HCEC 1CT (cell line): ENCODE measurements at places on chromosomes 5 and 9.
A peak's percentile ranks its signal among the peaks of the same experiment; 100 is the strongest.

DNA sequence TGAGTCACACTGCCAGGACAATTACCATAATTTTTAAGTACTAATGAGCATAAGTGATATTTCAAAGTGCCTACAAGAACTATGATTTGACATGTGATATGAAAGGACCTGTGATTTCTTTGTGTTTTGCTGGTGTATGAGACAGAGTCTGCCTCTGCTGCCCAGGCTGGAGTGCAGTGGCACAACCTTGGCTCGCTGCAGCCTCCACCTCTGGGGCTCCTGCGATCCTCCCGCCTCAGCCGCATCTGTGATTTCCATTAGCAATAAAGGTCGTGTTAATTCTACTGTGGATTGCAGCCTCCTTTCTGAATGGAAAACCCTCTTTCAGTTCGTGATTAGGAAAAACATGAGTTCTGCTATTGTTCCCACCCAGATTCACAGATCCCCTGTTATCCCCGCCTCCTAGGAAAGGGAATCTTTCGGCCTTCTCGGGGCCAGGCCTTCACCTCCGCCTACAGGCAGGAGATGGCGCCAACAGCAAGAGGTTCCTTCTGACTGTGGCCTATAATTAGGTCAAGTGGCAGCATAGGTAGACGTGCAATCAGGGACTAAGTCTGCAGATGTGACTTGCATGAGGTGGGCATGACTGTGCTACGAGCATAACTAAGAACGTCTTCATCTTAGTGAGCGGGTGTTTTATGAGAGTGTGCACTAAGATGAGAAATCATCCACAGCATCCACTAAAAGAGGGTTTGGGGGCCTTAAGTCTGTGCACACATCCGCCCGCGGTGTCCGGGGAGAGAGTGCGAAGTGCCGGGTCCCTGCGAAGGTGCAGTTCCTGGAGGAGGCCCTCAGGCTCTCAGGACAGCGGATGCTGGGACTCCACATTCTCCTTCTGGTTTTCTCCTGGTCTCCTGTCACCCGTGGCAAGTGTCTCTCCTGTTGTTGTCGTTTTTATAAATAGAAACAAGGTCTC, 23.1 kb downstream of the TRIM7 start:
- peak; percentile 65 for DNase-seq

GRCh38 chr5:170597872-170598271, 94.1 kb downstream of the KCNIP1 start:
- no peak for DNase-seq

GRCh38 chr9:88605512-88606362, 70.8 kb downstream of the NXNL2 start:
- DNase-seq = peak; percentile 83

- no peak for DNase-seq
These were observed 211.2 kb downstream of the RAB3C start for GRCh38 chr5:58793888-58794657.

- no peak for DNase-seq
These were observed 837.1 kb upstream of the ZNF608 start for GRCh38 chr5:125583321-125584139.

GRCh38 chr5:44952376-44952775, 143.6 kb downstream of the MRPS30 start:
- DNase-seq = peak; percentile 39

DNA sequence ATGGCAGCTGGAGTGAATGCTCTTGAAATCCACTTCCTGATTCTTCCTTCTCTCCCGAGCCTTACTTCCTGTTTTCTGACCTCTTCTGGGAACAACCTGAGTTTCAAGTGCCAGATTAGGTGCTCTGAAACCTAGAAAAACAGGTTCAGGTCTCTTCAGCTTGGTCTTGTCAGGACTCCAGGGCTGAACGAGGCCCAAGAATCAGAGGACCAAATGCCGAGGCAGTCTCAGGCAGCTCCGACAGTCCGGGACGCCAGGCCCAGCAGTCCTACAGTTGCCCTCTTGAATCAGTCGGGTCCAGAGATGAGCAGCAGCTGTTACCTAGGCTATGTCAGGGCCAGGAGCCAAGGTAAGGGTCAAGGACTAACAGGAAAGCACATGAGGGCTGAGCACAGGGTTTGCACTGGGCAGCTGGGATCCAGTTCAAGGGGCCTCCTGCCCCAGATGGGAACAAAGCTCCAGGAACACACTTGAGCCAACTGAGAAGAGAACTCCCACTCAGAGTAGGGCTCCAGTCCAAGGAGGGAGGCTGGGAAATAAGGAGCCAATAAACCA, 38.3 kb upstream of the ADRA1B start:
- no peak for DNase-seq

- no peak for DNase-seq
These were observed 52.3 kb upstream of the APC start for GRCh38 chr5:112685386-112685785.

GRCh38 chr9:8860086-8860485, 1060.5 kb upstream of the DMAC1 start:
- DNase-seq = no peak

GRCh38 chr5:133340822-133341221, 271.5 kb downstream of the FSTL4 start:
- DNase-seq = no peak

DNA sequence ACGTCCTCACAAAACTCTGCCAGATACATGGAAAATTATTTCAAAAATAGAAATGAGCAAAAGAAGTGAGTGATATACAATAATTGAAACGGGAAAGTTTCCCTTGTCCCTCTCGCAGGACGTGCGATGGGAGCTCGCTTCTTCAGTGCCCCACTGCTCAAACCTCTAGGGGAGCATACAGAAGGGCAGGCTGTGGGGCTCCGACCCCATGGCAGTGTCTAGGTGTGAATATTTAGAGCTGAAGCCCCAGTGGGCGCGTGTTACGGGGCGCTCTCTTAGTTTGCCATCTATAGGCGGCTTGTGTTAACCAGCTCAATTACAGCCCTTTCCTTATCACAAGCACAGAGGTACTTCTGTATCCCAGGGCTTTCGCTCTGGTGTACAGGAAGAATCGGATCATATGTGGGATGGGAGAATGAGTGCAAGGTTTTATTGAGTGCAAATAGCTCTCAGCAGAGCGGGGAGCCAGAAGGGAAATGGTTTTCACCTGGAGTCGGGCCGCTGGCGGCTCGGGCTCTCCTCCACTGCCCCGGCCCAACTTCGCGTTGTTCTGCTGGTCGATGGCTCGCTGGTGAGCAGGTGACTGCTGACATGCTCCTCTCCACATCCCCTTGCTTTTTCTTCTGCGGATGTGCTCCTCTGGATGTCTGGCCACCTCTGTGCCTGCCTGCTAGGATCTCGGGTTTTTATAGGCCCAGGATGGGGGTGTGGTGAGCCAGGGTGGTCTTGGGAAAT, 334.0 kb upstream of the PTPRD start:
- no peak for DNase-seq

DNA sequence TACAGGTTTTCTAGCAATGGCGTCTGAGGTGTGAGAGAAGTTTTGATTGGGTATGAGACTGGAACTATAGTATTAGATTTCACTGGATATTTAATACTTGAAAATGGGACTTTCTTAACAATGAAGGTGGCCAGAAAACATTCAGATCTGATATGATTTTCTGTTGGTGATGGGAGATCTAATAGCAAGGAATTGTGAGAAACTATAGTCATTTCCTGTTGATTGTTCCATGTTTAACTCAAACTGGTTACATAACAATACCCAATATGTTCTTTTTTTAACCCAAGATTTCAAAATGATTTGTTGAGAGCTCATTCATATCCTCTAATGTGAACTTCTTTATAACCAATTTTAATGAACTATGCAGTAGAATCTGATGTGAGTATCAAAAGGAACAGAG, 793.2 kb upstream of the RGMB start:
- DNase-seq = no peak

DNA sequence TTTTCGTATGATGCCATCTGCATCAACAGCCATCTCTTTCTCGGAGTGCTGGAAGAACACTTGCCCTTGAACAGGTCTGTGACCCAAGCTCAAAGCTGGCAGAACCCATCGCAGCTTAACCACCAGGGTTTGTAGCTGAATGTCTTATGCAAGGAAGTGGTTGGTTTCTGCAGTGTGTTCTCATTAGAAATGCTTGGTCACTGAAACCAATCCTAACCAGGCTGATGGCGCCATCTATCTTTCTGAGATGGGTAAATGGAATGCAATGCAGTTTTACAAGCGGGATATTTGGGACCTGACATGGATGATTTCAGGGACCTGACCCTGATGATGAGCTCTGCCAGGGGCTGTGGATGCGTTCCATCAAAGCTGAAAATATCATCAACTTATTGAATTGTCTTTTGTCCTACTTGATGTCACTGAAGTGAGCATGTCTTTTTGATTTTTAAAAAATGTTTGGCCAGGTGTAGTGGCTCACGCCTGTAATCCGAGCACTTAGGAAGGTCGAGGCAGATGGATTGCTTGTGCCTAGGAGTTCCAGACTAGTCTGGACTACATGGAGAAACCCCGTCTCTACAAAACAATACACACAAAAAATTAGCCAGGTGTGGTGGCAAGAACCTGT, 28.7 kb downstream of the DMRT3 start:
- peak; percentile 69 for DNase-seq

DNA sequence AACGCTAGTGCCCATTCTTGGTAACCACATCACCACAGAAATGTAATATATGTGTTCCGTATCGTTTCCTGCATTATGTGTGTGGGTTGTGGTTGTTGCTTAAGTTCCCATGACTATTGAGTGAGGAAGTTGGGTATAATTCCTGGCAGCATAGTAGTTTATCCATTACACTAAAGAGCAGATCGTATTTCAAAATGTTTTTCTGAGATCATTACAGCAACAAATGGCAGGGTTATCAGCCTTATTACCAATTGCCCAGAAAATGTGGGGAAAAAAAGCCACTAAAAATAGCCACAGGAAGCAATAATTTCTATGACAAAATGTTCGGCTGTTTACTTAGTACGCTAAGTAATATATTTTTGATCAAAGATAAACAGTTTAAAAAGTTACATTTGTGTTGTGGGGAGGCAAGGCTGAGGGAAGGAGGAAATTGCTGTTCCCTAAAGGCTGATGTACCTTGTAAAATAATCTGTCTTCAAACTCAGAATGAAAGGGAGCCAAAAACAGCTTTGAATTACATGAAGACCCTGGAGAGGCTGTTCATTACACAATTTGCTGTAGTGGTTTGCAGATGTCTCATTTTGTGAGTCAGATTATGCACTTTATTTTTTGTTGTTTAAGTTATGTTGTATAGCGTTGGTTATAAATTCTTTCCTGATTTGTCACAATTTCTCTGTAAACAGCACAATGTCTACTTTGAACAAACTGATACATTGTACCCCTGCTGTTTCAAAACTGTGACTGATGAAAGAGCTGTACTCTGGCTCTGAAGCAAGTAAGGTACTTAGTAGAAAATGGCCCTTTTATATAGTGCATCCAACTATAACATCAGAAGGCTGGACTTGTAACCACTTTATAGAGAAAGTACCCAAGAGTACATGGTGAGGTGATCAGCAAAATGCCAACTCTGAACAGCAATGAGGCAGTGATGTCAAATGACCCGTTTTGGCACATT, 1028.5 kb downstream of the NR2F1-AS1 start:
- DNase-seq = peak; percentile 99
